Right cardiac atrium (tissue), 5 donors: ENCODE measurements at places on chromosomes 1 and 21.

- no peak for DNase-seq
Measured at GRCh38 chr1:36300526-36300925, 5.6 kb upstream of the SH3D21 start.

GRCh38 chr1:177274687-177275211 is 104.0 kb downstream of the BRINP2 start:
- DNase-seq: peak; percentile 68

- peak; percentile 66 for DNase-seq
Measured at GRCh38 chr21:46002841-46003574, 21.4 kb downstream of the COL6A1 start.

- no peak for DNase-seq
Measured at GRCh38 chr1:174276087-174276486, 116.8 kb downstream of the RABGAP1L start.

DNA sequence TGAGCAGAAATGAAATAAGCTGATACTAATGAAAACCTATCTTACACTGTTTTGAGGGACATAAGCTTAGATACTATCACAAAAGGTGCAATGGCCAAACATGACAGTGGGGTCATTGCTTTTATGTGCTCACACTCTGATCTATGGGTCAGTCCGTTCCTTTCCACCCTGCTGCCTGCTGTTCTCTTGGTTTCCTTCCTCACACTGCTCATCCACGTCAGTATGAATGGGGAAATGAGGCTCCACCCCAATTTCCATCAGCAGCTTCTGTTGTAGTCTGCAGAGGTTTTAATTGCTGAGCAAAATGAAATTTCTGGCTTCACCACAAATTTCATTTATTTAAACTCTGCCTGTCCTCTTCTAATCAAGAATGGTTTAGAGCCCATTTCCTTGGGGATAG is 155.2 kb downstream of the GABPA start:
- no peak for DNase-seq

DNA sequence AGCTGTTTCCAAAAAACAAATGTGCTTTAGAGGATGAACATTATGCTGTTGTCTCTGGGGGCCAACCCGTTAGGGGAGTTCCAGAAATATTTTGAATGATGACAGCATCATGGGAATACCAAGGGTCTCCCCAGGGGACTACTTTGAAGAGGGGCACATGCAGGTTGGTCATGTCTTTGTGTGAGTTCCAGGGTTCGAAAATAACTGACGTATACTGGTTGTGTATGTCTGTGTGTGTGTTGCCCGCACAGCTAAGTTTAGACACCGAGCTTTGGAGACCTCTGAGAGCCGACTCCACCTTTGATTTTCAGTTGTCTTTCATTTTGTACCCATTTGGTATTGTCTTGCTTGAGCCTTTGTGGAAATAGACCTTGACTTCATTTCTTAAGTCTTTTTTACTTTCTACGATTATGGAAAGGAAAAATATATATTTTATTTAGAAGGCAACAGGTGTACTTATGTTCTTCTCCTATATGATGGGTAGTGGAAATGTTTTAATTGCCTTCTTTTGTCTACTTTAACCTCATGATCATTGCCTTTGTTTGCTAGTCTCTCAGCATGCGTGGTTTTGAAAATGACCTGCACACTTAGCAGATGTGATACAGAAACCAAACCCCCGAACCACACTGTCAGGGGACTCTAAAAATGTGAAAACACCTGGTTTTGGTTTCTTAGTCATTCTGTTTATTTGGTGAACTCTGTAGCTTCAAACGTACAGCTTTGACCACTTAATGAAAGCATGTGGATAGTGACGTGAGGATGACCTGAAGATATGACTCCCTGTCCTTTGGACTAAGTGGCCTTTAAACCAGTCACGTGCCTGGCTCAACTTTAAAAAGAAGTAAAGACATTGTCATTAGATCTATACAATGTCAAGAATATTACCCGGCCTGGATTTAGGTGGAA is 56.5 kb downstream of the GALNT2 start:
- no peak for DNase-seq

GRCh38 chr1:81121306-81121705 is 679.4 kb upstream of the ADGRL2 start:
- no peak for DNase-seq

- no peak for DNase-seq
Measured at GRCh38 chr1:36754366-36754765, 271.7 kb upstream of the CSF3R start.

GRCh38 chr1:8970870-8971337 is 25.2 kb downstream of the CA6 start:
- DNase-seq: no peak

- no peak for DNase-seq
Measured at GRCh38 chr1:7386226-7387052, 384.7 kb upstream of the VAMP3 start.

- DNase-seq: no peak
Measured at GRCh38 chr1:224042557-224043118, 71.3 kb upstream of the FBXO28 start.

GRCh38 chr1:192600275-192600674 is 24.7 kb downstream of the RGS1 start:
- no peak for DNase-seq

DNA sequence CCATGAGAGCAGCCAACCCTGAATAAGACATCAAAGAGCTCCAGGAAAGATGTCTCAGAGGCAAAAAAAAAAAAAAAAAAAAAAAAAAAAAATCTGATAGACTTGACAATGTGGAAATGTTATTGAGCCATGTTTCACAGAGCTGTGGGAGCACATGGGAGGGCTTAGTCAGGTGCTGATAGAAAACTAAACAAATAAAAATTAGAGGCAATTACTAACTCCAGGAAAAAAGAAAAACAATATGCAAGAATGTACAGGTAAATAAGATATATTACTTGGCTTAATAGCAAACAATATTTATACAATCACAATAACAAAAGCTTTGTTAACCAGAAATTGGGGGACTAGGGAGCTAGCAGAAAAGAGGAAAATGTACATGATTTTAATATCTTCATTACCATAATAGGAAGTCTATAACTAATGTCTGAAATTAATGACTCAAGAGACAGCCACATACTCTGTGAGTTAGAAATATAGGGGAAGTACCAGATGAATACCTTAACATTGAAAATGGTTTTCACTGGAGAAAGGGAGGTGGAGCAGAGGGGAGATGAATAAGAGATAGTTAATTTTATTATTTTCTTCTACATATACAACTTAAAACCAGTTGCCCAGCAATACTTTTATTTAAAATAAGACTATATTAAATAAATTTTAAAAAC is 16.9 kb upstream of the RGS16 start:
- DNase-seq: no peak

GRCh38 chr1:186578325-186579016 is 101.8 kb downstream of the PTGS2 start:
- DNase-seq: no peak

GRCh38 chr21:43190951-43191350 is 22.1 kb downstream of the CRYAA start:
- DNase-seq: peak; percentile 32

DNA sequence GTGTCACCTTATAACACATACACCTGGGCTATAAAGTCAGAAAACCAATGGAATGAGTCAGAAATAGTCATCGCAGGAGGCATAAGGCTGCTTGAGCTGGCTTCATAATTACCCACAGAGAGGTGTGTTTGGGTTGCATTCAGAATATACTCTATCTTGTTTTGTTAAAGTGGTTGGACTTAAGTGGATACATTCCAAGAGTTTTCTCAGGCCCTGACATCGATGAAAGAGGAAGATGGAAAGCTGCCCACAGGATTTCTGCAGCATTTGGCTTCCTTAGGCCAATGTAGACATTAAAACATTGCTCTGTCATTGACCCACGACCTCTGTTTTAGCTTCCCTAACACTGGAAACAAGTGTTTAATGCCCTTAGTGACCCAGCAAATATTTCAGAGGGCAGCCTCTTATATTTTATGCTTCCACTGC is 18.6 kb upstream of the BCL10 start:
- DNase-seq: no peak

GRCh38 chr1:226417830-226418546 is 10.1 kb upstream of the PARP1 start:
- DNase-seq: no peak

GRCh38 chr1:74610961-74611360 is 62.6 kb downstream of the ERICH3 start:
- no peak for DNase-seq

GRCh38 chr1:227883641-227884301 is 64.0 kb downstream of the WNT9A start:
- no peak for DNase-seq

GRCh38 chr1:61356016-61356415 is 273.7 kb downstream of the NFIA start:
- DNase-seq: no peak
